ENCODE measurements at places on chromosomes 7 and 10.

DNA sequence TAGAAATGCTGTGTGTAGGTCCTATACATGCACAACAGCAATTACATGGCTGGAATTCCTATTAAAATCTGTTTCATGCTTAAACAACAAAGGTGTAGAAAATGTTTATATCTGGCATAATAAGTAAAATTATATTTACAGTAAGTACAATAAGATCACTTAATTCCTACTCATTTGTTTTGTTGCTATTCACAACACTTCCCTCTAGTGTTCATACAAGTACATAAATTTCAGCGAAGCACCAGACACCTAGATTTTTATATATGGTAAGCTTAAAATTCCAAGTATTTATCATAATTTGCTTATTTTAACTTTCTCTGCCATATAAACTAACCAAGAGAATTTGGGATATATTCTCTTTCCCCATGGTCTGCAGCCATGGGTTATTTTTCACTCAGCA is 51.8 kb upstream of the ANK3 start:
- no peak for DNase-seq

DNA sequence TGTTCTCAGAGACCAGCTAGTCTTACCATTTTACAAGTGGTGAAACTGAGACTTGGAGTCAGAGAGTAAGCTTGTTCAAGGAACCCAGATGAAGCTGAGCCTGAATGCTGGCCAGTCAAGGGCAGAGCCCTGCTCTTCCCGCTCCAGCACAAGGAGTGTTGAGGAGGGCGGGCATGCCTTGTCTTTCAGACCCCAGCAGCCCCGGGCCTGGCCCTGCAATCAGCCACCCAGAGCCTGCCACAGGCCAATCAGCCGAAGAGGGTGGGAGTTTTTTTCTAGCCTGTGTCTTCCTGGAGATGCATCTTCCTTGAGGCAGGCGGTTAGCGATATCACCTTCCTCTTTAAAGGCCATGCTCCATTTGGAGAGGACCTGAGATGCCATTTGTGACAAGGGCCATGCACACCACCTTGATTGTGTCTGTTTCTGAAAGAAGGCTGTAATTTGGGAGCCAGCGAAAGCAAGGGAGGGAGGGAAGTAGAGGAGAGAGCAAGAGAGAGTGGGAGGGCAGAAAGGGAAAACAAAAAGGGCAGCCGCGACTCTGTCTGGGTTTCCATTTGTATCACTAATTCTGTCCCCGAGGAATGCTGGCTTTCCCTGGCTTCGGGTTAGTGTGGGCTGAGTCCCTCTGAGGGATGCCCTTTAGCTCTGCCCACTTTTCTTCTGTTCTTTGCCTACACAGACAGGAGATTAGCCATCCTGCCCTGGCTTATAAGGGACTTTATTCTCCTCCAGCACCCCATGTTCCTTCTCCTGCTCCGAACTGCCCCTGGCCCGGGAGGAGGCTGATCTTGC is 8.0 kb downstream of the CDH23 start:
- no peak for DNase-seq

- no peak for DNase-seq
Observed at GRCh38 chr7:135597926-135598305, 40.2 kb downstream of the NUP205 start.

DNA sequence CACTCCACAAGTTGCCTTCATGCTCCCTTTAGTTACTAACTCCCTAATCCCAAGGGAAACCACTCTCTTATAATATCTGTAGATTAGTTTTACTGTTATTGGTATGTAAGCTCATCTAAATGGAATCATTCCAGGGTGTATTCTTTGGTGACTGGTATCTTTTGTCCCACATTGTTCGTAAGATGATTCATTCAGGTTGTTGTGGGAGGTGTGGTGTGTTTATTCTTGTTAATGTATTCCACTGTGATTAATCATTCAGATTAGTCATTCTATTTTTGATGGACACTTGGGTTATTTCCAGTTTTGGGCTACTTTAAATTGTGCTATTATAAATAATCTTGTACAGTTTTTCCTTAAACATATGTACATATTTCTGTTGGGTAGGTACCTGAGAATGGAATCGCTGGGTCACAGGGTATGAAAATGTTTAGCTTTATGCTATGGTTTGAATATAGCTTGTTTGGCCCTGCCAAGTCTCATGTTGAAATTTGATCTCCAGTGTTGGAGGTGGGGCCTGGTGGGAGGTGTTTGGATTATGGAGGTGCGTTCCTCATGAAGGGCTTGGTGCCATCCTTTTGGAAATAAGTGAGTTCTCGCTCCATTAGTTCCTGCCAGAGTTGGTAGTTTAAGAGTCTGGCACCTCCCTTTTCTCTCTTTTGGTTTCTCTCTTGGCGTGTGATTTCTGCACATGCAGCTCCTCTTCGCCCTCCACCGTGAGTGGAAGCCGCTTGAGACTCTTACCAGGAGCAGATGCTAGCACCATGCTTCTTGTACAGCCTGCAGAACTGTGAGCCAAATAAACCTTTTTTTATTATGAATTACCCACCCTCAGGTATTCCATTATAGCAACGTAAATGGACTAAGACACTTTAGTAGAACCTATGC is 13.8 kb downstream of the BTRC start:
- no peak for DNase-seq

GRCh38 chr7:98418636-98419315 is 17.9 kb upstream of the BAIAP2L1 start:
- DNase-seq: no peak

GRCh38 chr10:121063744-121064143 is 212.6 kb downstream of the WDR11 start:
- no peak for DNase-seq

GRCh38 chr7:38335128-38335491 is 61.7 kb upstream of the TARP start:
- DNase-seq: no peak

DNA sequence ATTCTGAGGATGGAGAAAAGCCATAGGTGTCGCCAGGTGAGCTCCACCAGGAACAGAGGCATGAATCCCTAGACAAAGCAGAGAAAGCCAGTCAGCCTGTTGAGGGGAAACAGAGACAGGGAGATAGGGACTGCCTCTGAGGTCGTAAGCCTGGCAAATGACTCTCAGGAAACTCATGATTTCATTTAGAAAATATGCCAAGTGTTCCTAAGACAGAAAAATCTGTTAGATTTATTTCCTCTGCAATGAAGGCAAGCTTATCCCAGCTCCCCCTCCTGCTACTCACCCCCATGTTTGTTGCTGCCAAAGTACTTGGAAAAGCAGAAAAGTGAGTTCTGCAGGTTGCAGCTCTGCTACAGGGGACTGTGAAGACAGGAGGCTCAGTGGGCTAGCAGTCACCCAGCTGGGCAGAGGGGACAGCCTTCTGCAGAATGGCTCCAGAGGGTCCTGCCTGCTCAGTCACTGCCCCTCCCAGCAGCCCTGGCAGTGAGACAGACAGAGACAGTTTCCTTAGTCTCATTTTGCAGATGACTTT is 184.3 kb downstream of the ADRA2A start:
- DNase-seq: no peak

- no peak for DNase-seq
Observed at GRCh38 chr10:126398924-126399323, 10.6 kb upstream of the ADAM12 start.

DNA sequence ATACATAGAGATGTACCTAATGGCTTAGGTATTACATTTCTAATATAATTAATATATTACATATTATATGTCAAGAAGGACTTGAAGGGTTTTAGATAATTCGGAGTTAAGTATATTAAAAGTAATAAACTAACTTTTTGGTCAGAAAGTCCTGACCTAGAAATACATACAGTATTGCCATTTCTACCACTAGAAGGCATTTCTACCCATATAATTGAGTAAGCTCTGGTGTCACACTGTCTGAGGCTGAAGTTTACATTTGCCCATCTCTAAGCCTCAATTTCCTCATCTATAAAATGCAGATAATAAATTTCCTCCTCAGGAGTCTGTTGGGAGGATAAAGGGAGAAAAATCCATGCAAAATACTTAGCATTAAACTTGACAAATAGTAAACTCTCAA is 7.1 kb downstream of the FKBP14 start:
- no peak for DNase-seq

DNA sequence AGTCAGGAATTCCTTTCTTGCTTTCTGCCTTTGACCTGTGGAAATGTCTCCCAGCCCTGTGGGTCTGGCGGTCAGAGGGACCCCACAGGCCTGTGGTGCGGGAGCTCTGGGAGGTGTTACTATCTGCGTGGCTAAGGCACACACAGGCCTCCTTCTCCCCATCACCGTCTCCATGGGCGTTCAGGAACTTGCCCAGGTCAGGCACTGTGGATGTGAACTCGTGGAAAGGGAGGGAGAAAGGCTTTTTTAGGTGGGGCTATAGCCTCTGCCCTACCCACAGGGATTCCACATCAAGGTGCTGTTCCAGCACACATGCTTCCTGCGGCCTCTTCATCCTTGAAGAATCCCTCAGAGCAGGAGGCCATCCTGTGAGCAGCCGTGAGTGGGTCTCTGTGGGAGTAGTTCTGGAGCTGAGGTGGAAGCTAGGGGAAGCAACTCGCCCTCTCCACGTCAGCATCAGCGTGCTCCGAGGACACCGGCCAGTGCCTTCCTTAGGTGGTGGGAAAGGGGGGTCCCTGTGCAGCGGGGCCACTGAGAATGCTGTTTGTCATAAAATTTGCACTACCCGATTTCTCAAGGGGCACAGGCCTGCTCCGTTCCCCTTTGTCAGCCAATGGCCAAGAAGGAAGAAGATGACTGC is 7.5 kb upstream of the ATP6V0E2 start:
- DNase-seq: no peak

DNA sequence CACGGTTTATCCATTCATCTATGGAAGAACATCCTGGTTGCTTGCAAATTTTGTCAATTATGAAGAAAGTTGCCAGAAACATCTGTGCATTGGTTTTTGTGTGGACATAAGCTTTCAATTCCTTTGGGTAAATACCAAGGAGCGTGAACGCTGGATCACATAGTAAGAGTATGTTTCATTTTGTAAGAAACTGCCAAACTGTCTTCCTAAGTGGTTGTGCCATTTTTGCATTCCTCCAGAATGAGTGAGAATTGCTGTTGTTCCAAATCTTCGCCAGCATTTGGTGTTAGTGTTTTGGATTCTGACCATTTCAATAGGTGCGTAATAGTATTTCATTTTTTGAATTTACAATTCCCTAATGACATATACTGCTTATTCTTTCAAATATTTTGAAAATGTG is 155.3 kb upstream of the FRMD4A start:
- DNase-seq: no peak

DNA sequence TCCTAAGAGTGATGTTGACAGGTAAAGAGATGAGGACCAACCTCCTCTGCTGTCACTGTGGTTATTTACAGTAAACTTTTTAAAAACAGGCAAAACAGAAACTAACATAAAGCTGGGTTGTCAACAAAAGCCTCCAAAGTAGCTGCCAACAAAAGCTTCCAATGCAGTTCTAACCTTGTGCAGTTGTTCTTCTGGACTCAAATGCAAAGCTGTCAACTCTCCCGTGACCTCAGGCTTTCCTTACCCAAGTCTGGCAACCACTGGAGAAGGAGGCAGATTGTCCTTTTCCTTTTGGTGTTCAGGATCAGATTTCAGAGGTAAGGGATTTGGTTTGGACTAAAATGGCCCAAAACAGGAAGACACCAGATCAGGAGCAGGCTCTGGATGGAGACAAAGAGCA is 63.1 kb downstream of the DLG5 start:
- DNase-seq: no peak

DNA sequence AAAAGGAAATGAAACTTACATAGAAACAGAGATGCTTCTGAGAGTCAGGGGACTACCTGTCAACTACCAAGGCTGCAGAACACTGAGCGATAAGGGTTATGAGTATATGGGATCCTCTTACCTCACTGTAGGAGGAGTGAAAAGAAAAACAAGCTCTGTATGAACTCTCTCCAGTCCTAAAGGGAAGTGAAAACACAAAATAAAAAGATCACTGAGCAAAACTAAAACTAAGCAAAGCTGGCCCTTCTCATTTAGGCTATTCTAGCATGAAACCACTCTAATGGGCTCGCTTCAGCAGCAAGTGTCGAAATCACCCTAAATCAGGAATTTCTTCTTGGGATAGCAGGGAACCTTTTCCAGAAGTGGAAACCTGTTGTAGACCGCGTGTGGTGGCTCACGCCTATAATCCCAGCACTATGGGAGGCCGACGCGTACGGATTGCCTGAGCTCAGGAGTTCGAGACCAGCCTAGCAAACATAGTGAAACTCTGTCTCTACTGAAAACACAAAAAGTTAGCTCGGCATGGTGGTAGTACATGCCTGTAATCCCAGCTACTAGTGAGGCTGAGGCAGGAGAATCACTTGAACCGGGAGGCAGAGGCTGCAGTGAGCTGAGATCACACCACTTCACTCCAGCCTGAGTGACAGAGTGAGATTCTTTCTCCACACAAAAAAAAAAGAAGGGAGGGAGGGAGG is 27.0 kb downstream of the DCLRE1C start:
- DNase-seq: peak; percentile 18

- no peak for DNase-seq
Observed at GRCh38 chr7:121082400-121083101, 94.0 kb downstream of the CPED1 start.

- DNase-seq: no peak
Observed at GRCh38 chr7:54728411-54728810, 30.6 kb downstream of the SEC61G start.

- no peak for DNase-seq
Observed at GRCh38 chr10:80273523-80274170, 15.8 kb downstream of the MAT1A start.

DNA sequence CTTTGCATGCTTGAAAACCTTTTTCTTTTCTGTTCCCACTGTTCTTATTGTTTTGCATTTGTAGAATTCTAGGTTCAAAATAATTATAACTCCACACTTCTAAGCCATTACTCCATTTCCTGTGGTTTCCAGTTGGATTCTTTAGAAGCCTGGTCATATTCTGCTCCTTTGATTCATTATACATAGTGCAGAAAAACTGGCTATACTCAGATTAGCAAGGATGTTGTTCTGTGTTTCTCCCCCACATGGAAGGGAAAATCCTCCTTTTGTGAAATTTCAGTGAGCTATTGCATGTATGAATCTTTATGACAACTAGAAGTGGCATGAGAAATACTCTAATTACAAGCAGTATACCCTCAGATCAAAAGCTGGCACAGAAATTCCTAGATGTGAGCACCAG is 79.5 kb downstream of the SLC13A1 start:
- DNase-seq: no peak

- DNase-seq: no peak
Observed at GRCh38 chr7:19648791-19649190, 60.0 kb downstream of the POLR1F start.

DNA sequence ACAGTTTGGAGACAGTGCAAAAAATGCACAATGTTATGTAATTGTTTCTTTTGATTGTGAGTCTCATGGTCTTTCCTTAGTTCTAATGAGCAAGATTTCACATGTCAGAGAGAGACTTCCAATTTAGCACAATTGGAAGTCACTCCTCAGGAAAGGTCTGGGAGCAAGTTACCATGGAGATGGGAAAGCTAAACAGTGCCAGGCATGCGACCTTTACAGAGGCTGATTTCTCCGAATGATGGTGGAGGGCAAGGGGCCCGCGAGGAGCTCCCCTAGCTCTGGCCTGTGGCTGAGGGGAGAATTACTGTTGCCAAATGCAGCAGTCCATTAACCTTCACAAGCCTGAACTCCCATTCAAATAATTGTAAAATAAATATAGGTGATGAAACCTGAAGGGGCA is 59.3 kb downstream of the CDCA7L start:
- no peak for DNase-seq

All from memory B cell (primary cell).